Hematopoietic multipotent progenitor cell treated with erythropoietin and hydrocortisone succinate and interleukin-3 and kit ligand, for 17 days (in vitro differentiated cells): ENCODE measurements at places on chromosomes 5 and 9.

DNA sequence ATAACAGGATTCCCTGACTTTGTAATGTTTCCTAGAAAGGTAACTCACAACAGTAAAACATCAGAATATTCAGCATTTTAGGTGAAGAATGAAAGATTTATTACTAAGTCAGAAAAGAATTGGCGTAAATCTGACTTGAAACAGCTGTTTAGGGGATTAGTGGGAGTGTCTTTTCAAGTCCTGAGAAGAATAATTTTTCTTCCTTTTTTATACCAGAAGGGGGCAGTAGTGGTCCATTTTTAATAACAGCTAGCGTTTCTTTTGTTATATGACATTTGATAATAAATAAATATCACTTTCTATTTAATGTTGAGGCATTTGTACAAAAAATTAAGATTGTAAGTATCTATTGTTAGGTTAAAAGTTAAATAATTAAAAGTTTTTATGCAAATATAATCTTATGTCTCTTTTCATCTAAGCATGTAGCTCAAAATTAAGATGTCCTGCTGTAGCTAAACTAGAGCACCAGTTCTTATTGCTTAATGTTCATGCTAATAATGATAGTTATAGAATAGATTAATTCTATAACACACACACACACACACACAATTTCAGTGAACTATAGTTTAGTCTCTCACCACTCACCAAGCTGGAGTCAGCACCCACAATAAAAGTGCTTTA is 258.7 kb upstream of the ARRDC3 start:
- peak; percentile 24 for DNase-seq

GRCh38 chr9:98080780-98081179 is 24.2 kb downstream of the NANS start:
- DNase-seq = no peak

DNA sequence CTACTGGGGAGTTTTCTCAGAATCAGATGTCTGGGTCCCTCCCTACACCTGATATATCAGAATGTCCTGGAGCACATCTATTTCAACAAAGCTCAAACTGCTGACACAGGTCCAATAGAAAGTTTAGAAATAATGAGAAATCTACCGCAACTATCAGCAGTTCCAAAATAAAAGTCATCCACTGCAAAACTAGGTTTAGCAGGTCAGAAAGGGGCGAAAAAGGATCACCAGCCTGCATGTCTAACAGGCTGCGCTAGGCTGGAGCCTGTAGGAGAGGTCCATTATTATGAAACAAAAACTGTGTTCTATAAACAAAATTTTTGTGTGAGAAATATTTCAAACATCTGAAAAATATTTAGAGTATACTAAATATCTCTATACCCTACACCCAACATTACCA is 84.1 kb upstream of the RNF38 start:
- DNase-seq = no peak

DNA sequence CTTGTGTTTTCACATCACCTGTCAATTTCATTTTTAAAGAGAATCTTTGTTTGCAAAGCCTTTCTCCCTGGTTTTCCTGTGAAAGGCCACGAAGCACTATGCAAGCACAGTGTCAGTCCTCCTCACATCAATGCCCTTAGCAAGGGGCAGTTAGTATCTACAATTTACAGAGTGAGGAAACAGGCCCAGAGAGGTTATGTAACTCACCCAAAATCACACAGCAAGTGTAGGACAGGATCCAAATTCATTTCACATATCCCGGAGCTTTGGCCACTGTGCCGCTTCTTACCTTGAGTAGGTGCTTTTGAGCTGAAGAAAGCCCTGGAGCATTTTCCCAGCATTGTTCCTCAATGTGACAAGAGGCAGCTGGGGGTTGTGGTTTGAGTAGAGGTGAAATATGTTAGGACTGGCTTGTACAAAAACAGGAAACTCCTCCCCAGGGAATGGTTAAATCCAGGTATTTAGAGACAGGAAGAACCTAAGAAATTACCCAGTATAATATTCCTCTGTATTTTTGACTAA is 283.8 kb downstream of the NTRK2 start:
- no peak for DNase-seq

GRCh38 chr5:129717751-129718310 is 30.1 kb upstream of the MINAR2 start:
- no peak for DNase-seq

GRCh38 chr9:26457151-26457550 is 435.5 kb downstream of the CAAP1 start:
- DNase-seq = no peak

GRCh38 chr9:80235752-80236151 is 664.0 kb downstream of the TLE4 start:
- no peak for DNase-seq

DNA sequence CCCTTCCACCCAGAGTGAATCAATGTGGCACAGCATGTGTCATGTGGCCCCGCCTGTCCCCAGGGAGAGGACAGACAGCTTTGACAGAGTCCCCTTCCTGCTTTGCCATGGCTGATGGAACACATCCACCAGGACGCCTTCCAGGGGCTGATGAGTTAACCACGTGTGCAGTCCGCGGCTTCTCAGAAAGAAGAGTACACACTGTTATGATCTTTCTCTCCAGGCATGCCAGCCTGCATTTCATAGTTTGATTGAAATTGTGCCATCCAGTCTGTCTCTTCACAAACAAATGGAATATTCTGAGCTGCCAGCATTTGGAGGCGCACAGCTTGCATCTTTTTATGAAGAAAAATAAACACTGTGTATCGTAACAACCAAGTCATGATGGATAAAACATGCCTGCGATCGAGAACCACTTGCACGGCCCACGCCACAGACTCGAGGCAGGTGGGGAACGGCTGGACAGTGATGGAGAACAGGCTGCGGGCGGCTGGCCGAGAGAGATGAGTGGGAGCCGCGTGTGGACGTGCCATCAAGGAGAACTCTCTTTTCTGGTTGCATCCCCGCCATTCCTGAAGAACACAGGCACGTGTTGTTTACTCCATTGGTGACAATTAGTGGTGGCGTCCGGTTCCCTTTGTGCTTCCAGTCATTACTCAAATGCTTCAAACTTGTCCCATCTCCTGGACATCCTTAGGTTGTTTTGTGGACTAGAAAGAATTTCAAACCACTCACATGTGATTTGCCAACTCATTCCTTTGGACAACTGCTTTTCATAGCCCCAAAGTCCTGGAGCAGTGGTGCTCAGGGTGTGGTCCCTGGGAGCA is 220.2 kb downstream of the AGTPBP1 start:
- DNase-seq = no peak

DNA sequence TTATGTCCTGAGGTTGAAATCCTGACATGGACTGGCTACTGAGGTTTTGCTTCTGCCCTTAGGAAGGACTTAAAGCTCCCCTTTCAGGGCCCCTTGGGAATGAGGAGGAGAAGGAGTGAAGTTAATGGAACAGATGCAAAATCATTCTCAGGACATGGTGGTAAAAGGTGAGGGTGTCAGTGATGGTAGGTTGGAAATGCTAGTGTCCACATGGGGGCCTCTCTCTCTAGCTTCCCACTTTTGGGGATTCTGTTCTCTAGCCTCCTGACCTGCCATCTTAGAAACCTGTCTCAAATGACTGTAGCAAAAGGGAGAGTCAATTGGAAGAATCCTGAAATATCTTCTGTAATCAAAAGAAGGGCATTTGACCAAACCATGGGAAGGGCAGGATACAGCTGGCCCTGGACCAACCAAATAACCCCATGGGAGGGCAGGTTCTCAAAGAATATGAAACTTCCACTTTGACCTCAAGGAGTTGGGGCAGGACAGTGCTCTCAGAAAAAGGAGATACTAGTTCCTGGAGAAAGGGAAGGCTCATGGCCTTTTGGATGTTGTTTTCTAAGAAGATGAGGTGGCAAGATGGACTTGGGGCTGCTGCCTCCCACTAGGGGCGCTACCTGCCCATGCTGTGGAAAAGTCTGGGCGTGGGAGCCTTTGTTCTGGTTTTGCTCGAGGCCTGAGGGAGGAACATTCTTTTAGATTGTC is 21.2 kb upstream of the MLANA start:
- no peak for DNase-seq

- no peak for DNase-seq
These were observed 2.9 kb upstream of the ALDOB start for GRCh38 chr9:101438523-101438922.

DNA sequence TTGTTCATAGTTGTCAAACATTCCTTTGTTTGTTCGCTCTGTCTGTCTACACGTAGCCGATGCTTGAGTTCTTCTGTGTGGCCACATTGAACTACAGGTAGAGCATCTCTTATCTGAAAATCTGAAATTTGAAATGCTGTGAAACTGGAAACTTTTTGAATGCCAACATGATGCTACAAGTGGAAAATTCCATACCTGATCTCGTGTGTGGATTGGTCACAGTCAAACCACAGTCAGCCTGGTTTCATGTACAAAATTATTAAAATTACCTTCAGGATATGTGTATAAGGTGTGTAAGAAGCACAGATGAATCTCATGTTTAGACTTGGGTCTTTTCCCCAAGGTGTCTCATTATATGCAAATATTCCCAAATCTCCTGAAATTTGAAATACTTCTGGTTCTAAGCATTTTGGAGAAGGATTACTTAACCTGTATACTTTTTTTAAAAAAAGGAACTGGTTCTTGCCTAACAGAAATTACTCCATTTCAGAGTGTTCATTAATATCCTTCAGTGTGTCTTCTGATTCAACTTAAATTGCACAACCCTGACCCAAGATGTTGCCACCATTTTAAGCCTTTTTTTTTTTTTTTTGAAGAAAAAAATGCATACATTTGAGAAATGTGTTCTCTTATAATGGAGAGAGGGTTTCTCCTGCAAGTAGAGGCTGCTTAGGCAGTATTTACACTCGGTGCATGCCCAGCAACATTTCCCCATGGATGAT is 254.3 kb downstream of the MAST4 start:
- DNase-seq = no peak
